ENCODE measurements at places on chromosomes 4 and X.
A peak's percentile ranks its signal among the peaks of the same experiment; 100 is the strongest.

- peak; percentile 17 for DNase-seq
Observed at GRCh38 chrX:68808686-68809357, 20.0 kb upstream of the EFNB1 start.

- no peak for DNase-seq
Observed at GRCh38 chr4:71355045-71355444, 16.2 kb downstream of the SLC4A4 start.

DNA sequence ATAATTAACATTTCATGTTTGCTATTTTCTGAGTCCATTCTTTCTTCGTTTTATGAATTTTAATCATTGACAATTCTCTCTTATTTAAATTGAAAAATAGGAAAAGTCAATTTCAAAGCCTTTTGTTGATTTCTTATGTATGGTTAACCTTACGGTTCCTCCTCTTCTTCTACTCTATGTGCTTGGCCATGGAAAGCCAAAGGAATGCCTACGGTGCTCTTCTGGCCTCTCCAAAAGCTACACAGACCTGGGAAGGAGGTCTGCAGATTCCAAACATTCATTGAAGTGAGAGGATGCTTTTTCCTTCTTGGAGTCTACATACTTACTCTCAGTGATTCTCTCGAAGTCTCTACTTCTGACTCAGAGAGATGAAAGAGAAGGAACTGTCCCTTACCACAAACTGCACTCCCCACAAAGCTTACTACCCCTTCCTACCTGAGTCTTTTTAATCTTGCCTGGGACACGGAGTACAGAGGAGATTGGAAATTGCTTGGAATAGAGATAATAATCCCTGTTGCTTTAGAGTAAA lies 863.1 kb upstream of the FTHL17 start:
- DNase-seq, result no peak

DNA sequence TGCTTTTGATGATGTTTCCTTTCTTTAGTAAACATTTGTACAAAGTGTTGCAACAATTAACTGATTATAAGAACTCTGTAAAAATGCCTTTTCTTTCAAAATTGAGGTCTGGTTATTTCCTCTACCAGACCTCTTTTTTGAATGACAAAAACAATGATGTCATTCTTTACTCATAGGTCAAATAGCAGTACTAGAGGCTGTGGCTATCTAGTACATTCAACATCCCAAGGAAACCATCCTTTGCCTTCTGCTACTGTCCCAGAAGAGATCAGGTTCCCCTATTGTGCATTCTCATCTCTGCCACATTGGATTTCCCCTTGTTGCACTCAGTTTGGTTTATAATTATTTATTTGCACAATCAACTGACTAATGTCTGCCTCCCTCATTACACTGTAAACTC lies 19.1 kb upstream of the MAD2L1 start:
- peak; percentile 58 for DNase-seq

DNA sequence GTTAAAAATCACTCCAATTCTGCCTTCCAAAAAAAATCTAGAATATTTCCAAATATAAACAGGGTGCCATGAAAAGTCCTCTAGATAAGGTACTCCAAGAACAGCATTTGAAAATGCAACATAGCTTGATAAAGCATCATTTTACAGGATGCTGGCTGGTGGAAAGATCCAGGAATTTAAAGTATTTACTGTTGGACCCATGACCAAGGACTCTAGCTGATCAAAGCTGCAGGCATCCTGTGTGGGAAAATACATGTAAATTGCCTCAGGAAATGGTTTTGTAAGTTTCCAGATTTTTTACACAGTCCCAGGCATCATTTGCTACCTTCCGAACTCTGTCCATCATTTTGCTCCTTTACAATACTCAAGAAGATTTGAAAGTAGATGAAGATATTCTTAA lies 164.4 kb downstream of the GRIA3 start:
- no peak for DNase-seq

- peak; percentile 77 for DNase-seq
Observed at GRCh38 chrX:18422325-18422724, 3.1 kb upstream of the CDKL5 start.

- DNase-seq, result no peak
Observed at GRCh38 chr4:8858701-8859210, 12.9 kb downstream of the HMX1 start.

DNA sequence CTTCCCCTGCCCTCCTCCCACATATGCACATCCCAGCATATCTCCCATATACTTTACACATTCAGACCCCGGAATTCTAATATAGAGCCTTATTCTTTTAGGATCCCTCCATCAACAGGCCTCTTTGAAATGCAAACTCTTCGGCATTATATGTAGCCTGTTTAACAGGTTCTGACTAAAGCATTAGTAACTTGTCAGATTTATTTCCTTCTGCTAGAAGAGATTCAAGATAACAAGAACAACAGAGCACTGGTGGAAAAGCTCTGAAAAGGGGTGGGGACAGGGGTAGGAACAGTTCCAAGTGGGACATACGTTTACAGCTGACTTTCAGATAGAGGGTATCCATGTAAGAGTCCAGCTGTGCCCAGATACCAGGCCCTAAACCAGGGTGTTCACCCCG lies 31.7 kb upstream of the PRPS1 start:
- no peak for DNase-seq

- peak; percentile 61 for DNase-seq
Observed at GRCh38 chrX:50204364-50204899, at the start of gene CCNB3. TSS of gene CCNB3 (plus strand) at chrX:50204765. CDS start at chrX:50285164, 80,399 bp downstream.
